Pancreas (tissue), 10 donors: ENCODE measurements at places on chromosomes 5 and 9. TPM values are rescaled to one million over a fixed set of nuclear protein-coding genes. Genes with fewer than 3 reads are reported as not detected.

DNA sequence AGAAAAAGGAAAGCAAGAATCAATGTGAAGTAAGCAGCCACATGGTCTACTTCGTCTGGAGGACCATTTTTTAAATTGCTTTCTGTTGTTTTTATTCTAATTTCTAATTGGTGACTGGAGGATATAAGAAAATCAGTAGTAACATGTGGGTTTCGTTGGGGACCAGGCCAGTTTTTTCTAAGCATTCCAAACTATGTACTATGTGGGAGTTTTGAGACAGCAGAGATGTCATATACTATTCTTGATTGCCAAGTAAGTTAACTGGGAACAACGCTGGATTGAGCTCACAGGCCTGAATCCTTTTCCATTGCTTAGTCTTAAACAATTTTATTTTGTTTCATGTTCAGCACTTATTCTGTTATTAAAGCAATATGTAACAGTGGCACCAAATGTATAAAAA, 225.7 kb downstream of the TMEM167A start:
- no peak for DNase-seq

DNA sequence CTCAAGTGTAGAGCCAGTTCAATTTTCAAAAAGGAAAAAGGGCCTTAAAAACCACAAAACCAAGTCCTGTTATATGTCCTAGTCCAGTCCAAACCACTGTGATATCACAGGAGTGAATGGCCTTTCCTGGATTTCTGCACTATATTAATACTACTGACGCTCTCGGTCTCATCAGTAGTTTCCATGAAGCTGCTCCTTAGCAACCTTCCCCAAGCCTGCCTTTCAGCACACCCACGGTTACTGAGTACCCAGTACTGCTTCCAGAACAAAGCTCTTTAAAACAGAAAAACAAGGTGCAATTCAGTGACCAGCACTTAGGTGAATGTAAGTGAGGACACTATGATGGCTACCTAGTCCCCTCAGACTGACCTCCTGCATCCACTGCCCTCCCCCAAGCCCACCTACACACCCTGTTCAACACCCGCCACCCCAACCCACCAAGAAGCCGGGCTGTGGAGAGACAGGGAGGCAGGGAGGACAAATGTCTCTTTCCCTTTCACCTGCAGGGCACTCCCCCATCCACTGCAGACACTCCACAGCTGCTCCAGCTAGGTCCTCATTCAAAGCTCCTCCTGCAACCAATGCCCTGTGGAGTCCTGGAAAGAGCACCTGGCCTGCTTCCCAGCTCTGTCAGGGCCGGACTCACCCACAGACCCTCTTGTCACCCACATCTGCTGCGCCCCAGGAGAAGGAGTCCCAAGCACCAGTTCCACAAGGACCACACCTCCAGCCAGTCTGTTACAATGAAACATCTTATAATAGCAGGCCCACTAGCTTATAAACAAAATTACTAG, 25.9 kb downstream of the PSMB7 start:
- DNase-seq: no peak

DNA sequence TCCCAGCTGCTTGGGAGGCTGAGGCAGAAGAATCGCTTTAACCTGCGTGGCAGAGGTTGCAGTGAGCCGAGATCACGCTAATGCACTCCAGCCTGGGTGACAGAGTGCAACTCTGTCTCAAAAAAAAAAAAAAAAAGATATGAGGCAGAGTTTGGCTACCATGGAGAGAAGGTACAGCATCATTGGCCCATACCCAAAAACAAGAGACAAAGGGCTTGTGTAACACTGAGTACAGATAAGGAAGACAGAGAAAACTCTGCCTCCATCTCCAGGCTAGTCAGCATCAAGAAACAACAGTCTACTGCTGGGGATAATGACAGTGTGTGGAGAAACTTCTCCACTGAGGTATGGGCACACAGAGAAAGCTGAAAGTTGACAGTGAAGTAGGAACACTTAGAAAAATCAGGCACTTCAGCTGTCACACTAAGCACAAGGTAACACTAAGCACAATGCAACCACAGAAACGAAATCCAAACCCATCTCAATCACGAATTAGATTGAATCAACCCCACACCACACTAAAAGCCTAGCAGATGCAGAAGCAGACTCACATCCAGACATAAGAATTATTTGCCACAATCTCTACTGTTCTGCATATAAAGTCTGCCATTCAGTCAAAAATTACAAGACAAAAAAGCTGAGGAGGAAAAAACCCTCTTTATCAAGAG, 10.5 kb downstream of the PJA2 start:
- DNase-seq: no peak

FBP1 gene
- 19.5 TPM for polyA plus RNA-seq

PCDHGA8 gene
- 0.12 TPM for polyA plus RNA-seq

DNA sequence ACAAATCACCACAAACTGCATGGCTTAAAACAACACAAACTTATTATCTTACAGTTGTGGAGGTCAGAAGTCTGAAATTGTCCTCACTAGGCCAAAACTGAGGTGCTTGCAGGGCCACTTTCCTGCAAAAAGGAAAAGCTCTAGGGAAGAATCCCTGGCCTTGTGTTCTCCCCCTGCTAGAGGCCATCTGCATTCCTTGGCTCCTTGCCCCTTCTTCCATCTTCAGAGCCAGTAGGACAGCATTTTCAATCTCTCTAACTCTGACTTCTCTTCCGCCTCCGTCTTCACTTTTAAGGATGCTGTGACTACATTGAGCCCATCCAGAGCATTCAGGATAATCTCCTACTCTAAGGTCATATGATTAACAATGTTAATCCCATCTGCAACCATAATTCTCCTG, 236.6 kb downstream of the CDK5RAP2 start:
- DNase-seq: no peak

PCDHGA3 gene
- polyA plus RNA-seq: 0.87 TPM

GRCh38 chr9:121141706-121142105, 60.0 kb downstream of the RAB14 start:
- no peak for DNase-seq

DNA sequence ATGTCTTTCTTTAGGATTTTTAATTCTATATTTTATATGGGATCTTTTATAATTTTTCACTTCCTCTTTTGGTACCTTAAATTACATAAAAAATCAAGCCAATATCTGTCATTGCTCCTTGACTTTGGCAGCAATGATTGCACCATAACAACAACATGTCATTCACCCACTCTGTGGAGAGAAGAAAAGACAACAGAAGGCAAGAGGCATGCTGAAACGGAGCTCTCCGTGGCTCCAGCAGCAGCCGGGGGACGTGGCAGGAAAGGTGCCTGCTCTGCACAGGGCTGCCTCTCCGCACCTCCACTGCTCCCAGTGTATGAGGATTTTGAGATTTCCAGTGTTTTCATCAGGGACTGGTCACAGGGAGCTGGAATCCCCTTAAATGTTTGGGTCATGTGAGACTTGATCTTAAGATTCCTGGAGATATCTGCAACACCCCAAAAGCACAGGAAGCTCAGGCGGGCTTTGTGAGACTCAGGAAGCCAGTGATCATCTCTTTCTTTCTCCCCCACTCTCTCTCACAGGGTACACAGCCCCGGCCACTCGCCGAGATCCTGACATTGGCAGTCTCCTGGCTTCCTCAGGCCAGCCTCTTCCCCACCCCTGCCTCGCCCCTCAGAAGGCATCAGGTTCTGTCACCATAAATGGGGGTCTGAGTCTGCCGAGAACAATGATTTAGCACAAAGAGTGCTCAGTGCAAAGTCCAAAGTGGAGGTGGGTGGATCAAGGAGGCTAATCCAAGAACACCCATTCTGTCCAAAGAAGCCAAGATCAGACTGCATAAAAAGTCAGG, 74.6 kb downstream of the ACTL7B start:
- no peak for DNase-seq

GPR151 gene
- polyA plus RNA-seq: not detected

DNA sequence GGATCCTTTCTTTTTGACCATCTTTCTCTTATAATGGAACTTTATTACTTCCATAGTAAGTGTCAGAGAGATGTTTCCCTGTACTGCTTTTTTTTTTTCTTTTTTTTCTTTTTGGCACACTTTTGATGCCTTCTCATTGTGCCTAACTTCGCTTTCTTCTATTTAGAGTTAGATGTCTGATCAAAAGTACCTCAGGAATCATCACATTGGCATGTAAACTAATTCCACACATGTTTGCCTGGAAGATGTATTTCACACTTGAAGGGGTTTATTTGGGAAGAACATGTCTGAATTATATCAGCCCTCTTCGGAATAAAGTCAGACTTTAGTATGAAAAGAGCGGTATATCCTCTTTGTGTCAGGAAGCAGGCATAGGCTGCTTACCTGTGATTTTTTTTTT, 35.1 kb downstream of the SMARCA2 start:
- DNase-seq: no peak

DNA sequence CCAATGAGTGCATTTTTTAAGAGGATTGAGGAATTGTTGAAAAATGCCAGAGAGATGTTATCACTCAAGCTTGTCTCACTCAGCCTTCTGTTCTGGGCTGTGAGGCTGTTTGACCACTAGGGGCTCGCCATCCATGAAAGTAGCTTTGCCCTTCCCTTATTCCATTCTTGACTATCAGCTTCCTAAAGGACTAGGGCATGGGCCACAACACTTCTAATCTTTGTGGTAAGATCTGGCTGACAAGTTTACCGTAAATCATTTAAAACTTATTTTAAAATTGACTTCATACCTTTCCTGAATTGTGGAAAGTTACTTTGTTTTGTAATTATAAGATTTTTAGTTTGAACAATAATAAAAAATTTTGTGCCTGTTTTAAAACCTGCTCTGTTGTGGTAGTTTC, 49.5 kb downstream of the TJP2 start:
- DNase-seq: no peak

GRCh38 chr5:84272771-84273516, 111.7 kb downstream of the EDIL3 start:
- no peak for DNase-seq

- no peak for DNase-seq
Measured at GRCh38 chr9:26264709-26265601, 586.7 kb upstream of the TUSC1 start.
